ENCODE measurements at places on chromosomes 2 and 18.
A peak's percentile ranks its signal among the peaks of the same experiment; 100 is the strongest.

DNA sequence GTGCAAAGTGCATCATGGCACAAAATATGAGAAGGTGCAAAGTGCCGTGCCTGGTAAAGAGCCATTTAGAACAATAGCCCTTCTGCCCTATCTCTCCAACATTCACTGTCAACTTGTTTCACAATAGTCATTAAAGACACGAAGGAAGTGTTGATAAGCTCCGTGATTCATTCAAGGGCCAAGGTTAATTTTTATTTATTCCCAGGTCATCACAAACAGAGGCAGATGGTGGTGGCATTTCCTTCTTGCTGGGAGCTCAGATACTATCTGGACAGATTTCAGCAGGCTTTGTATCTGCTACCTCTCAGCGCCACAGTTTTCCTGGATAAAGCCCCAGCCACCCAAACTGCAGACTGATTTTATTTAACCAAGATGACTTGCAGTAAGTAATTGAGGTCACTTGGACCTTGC is 309.3 kb downstream of the ZNF521 start:
- DNase-seq: peak; percentile 59

- DNase-seq: no peak
These were observed at the start of gene ECEL1 for GRCh38 chr2:232487385-232488096. TSS of gene ECEL1 (minus strand) at chr2:232487834. CDS start at chr2:232486653, 1,181 bp downstream.

DNA sequence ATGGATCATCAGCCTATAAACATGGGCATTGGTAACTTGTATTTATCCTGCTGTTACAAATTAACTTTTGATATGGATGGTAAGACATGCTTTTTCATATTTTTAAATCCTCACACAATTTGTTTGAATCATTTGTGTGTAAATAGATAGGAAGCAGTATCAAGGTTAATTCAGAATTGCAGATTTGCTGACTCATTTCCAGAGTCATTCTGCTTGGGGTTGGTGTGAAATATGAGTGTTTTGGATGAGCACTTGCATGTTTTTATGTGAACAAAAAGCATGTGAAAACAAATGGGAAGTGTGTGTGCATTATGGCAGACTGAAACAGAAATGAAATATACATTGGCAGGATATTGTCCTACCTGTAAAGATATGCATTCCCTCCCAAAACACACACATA is 11.8 kb downstream of the CCDC85A start:
- no peak for DNase-seq

GRCh38 chr18:67935638-67936037 is 419.1 kb upstream of the DSEL start:
- DNase-seq: no peak

DNA sequence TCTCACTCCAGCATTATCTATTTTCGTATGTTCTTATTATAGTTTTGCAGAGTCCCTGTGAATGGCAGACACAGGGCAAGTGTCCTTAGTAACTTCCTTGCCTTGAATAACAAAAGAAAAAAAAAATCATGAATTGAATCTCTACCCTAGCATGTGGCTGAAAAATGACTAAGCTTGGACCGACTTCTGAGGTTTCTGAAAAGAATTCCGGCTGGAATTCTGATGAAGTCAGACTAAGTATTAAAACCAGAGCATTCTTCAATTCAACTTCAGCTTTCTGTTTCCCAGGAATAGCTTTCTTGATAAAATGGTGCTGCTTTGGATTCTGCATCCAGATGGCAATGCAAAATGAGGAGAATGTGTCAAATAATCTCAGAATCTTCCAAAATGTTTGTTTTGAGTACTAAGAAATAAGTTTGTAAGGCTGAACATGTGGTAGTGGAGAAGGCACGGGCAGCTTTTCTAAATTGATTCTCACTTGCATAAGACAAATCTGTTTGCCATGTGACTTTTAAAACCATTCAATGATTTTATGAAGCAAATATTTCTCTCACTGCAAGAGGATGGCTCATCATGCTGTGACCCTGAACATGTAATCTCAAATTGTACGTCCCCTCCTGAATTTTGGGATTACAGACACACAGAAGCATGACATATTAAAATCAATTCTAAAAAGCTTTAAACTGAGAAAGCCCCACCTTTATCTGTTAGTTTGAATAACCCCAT is 1462.8 kb upstream of the LRRTM1 start:
- no peak for DNase-seq

- DNase-seq: no peak
These were observed 115.6 kb downstream of the PPP1R1C start for GRCh38 chr2:182101263-182101662.

GRCh38 chr18:36658611-36659010 is 170.2 kb downstream of the TPGS2 start:
- DNase-seq: no peak

Measured in kidney capillary endothelial cell (primary cell).